ENCODE measurements at places on chromosomes 5 and 9.

DNA sequence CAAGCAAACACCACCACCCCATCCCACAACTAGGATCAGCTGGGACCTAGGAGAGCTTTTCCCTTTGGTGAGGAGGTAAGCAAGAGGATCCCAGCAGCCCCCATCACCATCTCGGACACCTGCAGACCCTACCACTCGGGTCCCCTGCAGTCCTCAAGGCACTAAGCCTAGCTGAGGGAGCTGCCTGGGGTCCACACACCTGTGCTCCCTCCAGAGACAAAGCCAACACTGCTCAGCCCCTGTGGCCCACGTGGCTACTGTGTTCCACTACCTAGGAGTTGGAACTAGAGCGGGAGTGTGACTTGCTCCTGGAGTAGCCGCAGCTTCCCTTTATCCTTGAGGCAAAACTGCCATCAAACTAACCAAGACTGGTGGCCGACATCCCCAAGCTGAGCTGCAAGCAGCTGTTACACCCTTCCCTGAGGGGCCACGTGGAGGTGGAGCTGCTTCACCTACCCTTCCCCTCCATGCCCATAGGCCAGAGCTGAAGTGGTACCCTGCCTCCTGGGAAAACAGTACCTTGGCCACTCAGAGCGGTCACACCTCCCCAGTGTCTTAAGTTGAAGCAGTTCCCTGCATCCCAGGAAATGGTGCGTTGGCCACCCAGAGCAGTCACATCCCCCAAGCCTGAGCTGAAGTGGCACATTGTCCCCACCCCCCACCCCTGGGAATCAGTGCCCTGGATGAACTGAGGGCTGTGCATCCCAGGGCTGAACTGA is 205.5 kb downstream of the CACNA1B start:
- no peak for DNase-seq

DNA sequence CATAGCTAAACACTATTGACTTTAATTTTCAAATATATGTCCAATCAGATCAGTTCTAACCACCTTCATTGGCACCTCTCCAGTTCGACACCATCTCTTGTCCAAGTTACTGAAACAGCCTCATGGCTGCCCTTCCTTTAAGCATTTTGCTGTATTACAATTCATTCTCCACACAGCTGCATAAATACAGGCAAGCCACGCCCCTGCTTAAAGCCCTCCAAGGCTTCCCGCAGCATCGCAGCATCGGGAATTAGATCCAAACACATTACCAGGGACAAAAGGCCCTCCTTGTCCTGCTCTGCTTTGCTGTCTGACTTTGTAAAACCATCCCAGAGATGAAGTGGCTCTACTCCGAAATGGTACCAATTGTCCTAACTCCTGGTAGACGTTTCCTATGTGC is 75.1 kb upstream of the RAI14 start:
- DNase-seq: no peak

DNA sequence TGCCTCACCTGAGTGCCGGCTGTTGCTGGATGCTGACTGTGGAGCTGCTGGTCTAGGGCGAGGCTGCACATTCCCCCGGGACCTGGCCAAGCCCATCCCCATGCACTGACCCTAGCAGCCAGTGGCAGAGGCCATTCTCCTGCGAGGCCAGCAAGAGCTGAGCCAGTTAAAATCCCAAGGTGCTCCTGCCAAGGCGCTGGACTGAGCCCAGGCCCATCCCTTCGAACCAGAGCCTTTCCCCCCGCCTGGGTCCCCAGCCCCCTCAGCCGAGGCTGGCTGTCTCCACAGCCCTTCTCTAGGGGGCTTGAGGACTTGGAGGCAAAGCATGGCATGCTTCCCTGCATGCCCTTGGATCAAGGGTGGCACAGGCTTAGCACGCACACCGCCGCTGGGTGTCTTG is 1.6 kb downstream of the ADAMTSL2 start:
- no peak for DNase-seq

DNA sequence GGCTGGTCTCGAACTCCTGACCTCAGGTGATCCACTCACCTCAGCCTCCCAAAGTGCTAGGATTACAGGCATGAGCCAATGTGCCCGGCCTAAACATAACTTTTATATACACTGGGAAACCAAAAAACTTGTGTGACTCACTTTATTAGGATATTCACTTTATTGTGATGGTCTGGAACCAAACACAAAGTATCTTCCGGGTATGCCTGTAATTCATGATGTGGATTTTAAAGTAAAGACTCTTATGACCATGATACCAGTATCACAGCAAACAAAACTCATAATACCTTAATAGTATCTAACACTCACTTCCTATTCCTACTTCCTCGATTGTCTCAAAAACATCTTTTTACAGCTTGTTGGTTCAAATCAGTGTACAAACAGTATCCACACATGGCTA is 12.7 kb upstream of the GFPT2 start:
- no peak for DNase-seq

DNA sequence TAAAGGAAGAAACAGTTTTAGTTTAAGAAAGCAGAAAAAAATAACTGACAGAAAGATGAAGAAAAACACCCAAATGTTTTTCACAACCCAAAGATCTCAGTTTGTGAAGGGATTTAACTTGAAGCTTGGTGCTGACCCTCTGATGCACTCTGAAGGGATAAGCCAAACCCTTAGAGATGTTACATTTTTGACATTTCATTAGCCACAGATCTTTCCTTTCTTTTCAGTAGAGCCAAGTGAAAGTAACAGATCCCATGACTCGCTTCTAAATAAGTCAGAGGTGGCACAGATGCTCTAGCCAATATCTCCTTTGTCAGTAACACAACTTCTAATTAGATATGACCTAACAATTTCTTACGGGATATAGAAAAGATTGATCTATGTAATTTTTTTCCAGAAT is 394.5 kb upstream of the EDIL3 start:
- DNase-seq: no peak

DNA sequence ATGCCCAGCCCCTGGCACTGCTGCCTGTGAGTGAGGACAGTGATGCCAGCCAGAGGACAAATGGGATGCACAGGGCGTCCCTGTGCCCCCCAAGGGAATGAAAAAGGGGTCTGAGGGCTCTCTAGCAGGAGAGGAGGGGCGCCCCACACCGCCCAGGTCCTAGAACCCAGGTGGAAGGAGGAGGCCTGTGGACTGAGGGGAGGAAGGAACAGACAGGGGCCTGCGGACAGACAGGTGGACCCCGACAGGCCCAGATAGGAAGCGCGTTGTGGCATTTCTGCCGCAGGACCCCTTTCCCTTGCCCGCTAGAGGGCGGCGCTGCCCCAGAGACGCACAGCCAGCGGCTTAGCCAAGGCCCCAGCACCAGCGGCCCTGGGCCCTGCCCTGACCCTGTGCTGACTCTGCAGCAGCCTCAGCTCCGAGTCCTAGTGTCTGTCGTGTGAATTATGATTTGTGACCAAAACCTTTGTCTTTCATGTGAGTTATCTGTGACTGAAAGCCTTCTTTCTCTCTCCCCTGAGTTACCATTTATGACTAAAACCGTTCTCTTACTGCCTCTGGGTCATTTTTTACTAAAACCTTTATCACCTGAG is 30.7 kb downstream of the TRIP13 start:
- DNase-seq: peak; percentile 52

DNA sequence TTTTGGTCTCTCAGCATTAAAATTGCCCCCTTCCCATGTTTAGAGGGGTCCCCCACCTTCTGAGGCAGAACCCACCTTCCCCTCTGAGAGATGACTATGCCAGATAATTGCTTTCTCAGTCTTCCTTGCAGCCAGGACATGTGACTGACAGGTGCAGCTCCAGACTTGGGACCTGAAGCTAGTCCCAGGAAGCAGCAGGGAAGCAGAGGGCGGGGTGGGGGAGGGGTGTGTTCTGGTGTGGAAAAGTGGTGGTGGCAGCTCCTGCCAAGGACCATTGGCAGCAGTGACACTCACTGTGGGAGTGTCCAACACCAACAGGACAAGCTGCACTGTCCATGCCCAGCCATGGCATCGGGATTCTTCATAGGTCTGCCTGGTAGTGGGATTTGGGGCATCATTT is 2.3 kb downstream of the EIF4E1B start:
- DNase-seq: no peak
